T-helper 2 cell (primary cell): ENCODE measurements at places on chromosomes 3 and 15.
A peak's percentile ranks its signal among the peaks of the same experiment; 100 is the strongest.

DNA sequence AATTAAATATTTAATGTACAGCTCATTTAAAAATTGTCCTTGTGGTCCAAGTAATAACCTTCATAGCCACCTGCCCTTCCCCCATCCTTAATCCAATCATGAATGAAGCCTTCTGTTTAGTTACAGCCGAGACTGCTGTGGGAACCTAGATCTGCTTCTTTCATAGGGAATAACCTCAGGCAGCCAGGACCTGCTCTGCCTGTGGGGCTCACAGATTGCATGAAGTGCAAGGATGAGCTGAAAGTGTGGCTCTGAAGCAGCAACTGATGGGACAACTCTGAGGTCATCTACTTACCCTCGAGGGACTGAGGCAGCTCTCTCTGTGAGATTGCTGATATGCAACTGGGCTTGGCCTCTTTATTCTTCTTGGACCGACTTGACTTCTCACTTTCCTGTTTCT lies 169.8 kb downstream of the POTEB3 start:
- no peak for DNase-seq

- DNase-seq: no peak
Observed at GRCh38 chr3:79369306-79369705, 398.5 kb downstream of the ROBO1 start.

GRCh38 chr3:12886106-12886679 lies 44.8 kb upstream of the RPL32 start:
- DNase-seq: no peak

DNA sequence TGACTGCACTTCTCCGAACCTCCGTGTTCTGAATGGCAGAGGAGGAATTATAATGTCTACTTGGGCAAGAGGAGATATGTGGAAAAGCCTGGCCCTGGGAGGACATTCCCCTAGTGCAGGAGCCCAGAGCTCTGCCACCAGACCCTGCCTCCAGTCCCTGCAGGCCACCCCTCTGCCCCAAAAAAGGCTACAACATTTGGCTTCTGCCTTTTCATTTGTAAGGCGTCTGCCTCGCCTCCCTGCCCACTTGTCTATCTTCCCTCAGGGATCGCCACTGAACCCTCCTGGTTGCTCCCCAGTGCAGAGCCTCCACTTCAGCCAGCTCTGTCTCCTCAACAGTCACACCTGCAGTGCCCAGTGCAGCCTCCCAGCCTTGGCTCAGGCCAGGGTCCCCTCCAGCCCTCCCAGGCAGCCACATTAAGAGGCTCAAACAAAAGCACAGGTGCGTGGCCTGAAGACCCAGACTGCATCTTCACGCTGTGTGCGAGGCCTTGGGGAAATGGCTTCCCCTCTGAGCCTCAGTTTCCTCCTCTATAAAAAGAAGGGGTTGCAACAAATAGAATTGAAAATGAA lies 125.9 kb upstream of the SMAD3 start:
- no peak for DNase-seq

- DNase-seq: no peak
Observed at GRCh38 chr3:1195947-1196346, 103.1 kb downstream of the CNTN6 start.

- DNase-seq: no peak
Observed at GRCh38 chr3:100880845-100881244, 112.4 kb downstream of the ABI3BP start.

DNA sequence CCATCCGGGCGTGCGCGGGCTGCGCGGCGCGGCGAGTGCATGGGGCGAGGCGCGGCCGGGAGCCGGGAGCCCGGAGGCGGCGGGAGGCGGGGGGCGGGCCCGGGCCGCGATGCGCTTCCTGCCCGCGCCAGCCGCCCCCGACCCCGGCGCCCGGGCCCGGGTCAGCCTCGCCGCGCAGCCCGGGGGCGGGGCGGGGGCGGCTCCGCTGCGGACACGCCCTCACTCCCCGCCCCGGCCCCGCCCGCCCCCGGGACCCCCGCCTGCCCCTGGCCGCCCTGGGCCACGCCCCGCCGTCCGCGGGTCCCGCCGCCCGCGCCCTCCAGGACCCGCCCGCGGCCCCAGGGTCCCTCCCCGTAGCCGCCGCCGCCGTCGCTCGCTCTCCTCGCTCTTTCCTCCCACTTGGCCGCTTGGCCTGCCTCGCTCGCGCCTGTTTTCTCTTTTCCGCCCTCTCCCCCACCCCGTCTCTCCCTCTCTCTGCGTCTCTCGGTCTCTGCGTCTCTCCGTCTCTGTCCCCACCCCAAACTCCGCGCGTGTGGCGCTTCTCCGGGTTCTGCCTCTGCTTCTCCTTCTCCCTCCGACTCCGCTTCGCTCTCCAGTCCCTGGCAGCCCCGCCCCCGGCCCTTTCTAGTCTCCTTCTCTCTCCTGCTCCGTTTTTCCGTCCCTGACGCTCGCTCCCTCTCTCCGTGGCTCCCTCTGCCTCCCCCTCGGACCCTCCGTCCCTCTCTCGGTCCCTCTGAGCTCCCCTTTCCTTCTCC lies at the start of gene PLXND1:
TSS of gene PLXND1 (minus strand) at position 41 of the 755 bp plus-strand sequence. CDS start at position 4, 37 bp downstream.
- DNase-seq: peak; percentile 25

GRCh38 chr15:93929375-93930094 lies 301.8 kb upstream of the MCTP2 start:
- no peak for DNase-seq

DNA sequence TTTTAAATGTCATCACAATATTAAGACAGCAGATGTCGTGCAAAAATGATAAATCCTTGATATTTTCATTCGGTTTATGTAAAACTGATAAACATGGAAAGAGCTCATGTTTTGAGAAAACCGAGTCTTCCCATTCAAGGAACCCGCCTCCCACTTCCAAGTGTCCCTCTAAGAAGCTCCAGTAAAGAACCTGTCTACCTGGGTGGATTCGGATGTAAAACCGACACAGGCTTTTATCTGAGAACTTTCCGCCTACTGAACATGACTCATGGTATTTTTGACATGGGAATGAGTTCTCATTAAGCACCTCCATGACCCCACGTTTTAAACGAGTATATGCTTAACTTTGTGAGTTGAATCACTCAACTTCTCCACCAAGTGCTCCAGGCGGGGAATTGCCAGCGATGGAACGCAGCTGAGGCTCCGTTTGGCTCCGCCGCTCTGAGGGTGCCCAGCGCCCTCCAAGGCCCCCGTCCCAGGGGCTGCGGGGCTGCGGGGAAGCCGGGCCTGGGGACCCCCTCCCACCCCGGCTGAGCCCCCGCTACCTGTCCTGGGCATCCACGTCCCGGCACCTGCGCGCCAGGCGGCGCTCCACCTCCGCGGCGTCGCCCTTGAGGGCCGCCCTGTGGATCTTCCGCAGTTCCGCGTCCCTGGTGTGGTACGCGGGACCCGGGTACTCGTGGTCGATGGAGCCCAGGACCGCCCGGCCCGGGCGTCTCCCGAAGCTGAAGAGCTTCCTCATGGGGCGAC lies 119.9 kb downstream of the LMLN start:
- DNase-seq: peak; percentile 17

GRCh38 chr3:99645277-99646106 lies 7.1 kb downstream of the COL8A1 start:
- no peak for DNase-seq

- no peak for DNase-seq
Observed at GRCh38 chr3:183156266-183156665, 6.3 kb downstream of the LAMP3 start.

DNA sequence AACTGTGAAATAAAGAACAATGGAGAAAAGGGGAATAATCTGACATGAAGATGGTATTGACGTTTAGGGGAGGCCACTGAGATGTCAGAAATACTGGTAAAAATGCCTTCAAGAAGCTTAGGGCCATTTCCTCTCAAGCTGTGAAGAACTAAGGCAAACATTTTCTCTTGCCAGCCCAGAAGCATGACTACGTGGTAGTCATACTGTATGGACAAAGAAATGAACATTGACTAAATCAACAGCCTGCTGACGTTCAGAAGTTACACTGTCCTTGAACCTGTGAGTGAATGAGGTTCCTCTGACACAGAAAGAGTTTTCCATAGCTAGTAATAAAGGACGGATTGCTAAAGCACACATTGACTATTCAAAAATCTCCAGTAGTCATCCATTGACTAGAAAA lies 121.0 kb downstream of the P3H2 start:
- no peak for DNase-seq

DNA sequence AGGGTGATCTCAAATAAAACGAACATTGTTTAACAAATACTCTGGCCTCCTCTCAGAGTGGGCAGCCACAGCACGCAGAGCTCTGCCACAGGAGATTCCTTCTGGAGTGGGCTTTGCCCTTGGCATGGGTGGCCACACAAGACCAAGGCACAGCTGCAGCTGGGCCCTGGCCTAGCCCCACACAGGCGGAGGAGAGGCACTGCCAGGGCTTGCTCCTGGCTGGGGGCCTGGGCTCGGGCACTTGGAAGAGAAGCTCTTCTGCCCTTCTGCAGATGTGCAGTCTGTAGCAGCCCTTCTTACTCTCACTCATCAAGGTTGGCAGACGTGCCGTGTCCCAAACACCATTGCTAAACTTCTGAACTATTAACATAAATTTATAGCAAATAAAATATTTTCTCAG lies 67.2 kb downstream of the CRTC3 start:
- DNase-seq: no peak

- no peak for DNase-seq
Observed at GRCh38 chr15:61479613-61480012, 250.5 kb upstream of the RORA start.

GRCh38 chr3:57675530-57675929 lies 17.3 kb downstream of the DENND6A start:
- no peak for DNase-seq

DNA sequence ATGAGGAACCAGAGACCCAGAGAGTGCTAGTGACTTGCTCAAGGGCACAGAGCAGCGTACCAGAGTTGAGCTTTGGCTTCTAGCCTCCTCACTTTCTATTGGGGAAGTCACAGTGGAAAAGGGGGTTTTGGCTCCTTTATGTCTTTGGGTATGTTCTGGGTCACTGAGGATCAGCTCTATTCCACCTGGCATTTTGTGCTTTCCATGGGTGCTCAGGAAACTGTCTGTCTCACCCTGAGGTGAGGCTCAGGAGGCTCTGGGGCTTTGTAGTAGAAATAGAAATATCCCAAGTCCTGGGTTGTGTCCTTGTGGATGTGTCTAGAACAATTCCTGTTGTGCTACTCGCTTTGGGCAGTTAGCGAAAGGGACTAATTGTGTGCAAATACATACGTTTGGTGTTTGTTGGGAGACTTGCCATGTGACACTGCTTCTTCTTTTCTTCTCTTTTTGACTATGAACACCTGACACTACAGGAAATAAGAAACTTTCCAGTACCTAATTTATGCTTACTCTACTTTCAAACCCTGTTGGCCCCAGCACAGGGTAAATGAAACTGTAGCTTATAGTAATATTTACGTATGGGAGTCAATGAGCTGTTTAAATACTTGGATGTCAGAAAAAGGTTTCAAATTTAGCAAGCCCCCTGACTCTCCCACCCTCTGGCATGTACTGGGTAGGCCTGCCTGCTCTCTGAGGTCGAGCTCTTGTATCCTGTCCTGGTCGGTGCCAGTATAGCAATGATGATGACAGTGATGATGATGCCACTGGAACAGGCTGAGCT lies 35.6 kb downstream of the SMAD3 start:
- no peak for DNase-seq

GRCh38 chr15:65595960-65596359 lies 15.0 kb downstream of the INTS14 start:
- no peak for DNase-seq

- DNase-seq: no peak
Observed at GRCh38 chr3:136068708-136069107, 103.2 kb downstream of the PPP2R3A start.

DNA sequence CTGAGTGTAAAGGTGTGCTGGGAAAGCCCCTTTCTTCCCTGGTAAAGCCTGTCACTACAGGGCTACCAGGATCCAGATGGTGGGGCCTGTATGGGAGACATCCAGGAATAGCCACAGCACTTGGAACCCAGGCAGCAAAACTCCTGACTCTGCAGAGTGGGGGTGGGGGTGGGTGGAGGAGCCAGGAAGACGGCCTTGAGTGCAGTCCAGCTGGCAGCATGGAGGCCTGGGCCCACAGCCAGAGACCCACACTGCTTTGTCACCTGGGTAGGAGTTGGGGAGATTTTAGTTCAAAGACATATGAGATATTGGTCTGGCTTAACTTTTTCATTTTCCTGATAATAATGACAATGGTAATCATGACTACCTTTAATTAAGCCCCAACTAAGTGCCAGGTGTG lies 116.7 kb upstream of the MRPS22 start:
- DNase-seq: no peak

GRCh38 chr15:40807028-40807887 lies at the start of the genes DNAJC17 and ZFYVE19:
Gene DNAJC17, minus strand, starts transcription at chr15:40807473. Its CDS starts 27 bp downstream, at chr15:40807446.
Gene ZFYVE19, plus strand, starts transcription at chr15:40807089. Its CDS starts 501 bp downstream, at chr15:40807590.
- peak; percentile 93 for DNase-seq

DNA sequence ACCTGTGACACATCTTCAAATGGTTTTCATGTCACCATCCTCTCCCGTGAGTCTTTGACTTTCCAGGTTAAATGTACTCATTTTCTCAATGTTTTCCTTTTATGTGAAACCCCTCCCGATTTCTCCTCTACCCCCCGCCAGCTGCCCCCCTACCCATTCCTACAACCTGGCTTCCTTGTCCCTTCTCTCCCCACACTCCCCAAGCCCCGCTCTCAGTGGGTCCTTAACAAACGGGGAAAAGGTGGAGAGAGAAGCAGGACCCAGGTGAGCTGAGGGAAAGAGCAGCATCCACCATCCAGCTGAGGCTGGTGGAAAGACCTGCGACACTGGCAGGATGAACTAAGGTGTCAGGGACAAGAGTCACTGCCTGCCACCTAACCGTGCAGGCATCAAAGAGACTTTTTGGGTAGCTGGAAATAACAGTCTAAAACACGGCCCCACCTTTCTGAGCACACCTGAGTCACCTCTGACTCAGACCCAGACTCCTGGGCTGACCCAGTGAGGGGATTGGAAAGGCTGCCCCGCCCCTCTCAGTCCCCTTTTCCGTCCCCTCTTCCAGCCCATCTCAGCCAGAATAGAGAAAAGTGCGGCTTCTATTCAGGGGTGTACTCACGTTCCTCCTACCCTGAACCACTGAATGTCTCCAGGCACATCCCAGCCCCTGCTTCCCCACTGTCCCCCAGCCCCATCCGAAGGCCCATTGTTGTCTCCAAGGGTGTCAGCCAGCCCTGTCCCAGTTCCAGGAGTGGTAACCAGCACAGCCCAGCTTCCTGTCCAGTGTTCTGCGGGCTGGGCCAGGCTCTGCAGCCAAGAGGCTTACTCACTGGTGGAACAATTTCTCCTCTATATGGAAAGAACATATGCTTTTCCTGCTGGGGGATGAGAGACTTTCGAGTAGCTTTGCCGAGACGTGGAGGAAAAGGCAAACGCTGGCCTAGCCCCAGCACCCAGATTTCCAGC lies 20.4 kb downstream of the ISG20 start:
- DNase-seq: no peak

- no peak for DNase-seq
Observed at GRCh38 chr3:295166-295565, 98.6 kb downstream of the CHL1 start.

- no peak for DNase-seq
Observed at GRCh38 chr3:81622395-81622794, 139.1 kb downstream of the GBE1 start.

DNA sequence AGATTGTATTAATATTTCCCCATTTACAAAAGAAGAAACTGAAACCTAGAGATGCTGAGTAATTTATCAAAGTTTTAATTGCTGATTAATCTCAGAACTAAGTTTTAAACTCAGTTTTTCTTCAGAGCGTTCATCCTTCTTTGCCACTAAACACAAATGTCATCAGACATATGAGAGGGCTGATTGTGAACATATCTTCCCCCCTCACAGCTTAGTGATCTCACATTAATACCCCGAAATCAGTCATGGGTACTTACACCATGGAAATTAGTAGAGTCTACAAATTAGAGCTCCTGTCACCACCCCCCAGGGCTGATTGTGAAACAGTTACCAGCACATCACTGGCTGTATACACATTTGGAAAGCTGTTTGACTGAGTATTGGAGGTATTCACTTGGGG lies 189.3 kb upstream of the SGO1 start:
- DNase-seq: peak; percentile 9

- no peak for DNase-seq
Observed at GRCh38 chr3:161393803-161394202, 22.5 kb upstream of the SPTSSB start.
